ENCODE measurements at places on chromosomes 5 and 9. TPM values are rescaled to one million over a fixed set of nuclear protein-coding genes. Genes with fewer than 3 reads are reported as not detected.

The ADAMTS16 gene
- not detected for total RNA-seq

The SCGB3A2 gene
- total RNA-seq: not detected

The BARX1 gene
- not detected for total RNA-seq

The POU5F2 gene
- total RNA-seq: 1.7 TPM

The FAM151B gene
- total RNA-seq: 2.8 TPM

The ARHGEF39 gene
- total RNA-seq: 0.34 TPM

The LECT2 gene
- not detected for total RNA-seq

The ACOT12 gene
- not detected for total RNA-seq

The WDR31 gene
- total RNA-seq: 4.1 TPM

The CER1 gene
- total RNA-seq: not detected

The NKD2 gene
- 1.3 TPM for total RNA-seq

The SNX18 gene
- total RNA-seq: 39.3 TPM

The CARTPT gene
- total RNA-seq: not detected

The TLX3 gene
- not detected for total RNA-seq

The IL3 gene
- total RNA-seq: not detected

The MED7 gene
- total RNA-seq: 9.7 TPM

The COL27A1 gene
- total RNA-seq: 3.1 TPM

The TTC16 gene
- not detected for total RNA-seq

The ZBTB5 gene
- total RNA-seq: 11.3 TPM

The GOLPH3 gene
- total RNA-seq: 72.0 TPM

The C6 gene
- not detected for total RNA-seq

The NTRK2 gene
- under 0.01 TPM for total RNA-seq

The AMBP gene
- total RNA-seq: not detected

The GLRA1 gene
- not detected for total RNA-seq

The ZCCHC10 gene
- 14.4 TPM for total RNA-seq

The PGM5 gene
- not detected for total RNA-seq

The RASEF gene
- total RNA-seq: 3.4 TPM

The PCDHA10 gene
- total RNA-seq: 1.6 TPM

The SPZ1 gene
- total RNA-seq: not detected

The ZFP37 gene
- total RNA-seq: 0.68 TPM

The CD72 gene
- total RNA-seq: 1.0 TPM

The LCN12 gene
- not detected for total RNA-seq

Data from nasal cavity respiratory epithelium epithelial cell of viscerocranial mucosa (primary cell).